ENCODE measurements at places on chromosomes 12 and 14.

- DNase-seq, result no peak
Measured at GRCh38 chr12:107139787-107140186, 46.4 kb upstream of the CRY1 start.

DNA sequence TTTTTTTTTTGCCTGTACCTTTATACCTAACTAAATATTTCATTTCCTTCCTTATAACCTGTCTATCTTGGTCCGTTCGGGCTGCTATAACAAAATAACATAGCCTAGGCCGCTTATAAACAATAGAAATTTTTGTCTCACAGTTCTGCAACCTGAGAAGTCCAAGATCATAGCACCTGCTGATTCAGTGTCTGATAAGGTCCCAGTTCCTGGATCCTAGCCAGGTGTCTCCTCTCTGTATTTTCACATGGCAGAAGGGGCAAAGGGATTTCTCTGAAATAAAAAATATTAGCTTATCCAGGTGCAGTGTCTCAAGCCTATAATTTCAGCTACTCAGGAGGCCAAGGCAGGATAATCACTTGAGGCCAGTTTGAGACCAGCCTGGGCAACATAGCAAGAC lies 1046.6 kb upstream of the USP15 start:
- DNase-seq, result no peak

DNA sequence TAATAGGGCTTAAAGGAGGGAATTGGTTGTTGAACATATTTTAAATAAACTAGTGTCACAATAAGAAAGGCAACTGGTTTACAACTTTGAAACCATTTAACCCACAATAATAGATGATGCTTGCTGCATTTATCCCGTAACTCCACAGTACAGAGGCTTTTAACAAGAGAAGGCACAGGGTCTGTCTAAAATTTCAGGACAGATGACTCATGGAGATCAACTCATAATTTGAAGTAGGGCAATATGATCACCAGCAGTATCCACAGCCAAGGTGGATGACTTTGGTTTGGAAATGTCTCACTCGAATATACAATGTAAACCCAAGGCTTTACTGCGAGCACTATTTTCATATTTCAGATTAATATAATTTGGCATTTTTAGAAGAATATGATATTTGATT lies 340.2 kb downstream of the LRIG3 start:
- DNase-seq, result no peak

DNA sequence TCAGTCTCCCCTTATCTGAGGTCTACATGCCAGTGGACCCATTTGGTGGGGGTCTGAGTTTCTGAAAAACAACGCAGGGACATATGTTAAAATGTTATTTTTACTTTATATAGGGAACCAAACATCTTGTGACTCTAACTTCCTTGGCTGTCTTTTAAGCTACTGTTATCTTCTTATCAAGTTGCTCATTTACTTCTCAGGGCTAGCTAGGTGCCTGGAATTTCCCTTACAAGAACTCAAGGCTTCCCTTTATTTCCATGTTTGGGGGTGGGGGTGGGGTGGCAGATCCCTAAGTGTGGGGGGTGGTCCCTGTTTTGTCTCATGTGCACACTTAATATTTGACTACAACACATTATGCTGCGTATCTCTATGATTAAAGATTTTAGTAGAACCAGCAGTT lies 31.6 kb downstream of the PPP1R36 start:
- no peak for DNase-seq

DNA sequence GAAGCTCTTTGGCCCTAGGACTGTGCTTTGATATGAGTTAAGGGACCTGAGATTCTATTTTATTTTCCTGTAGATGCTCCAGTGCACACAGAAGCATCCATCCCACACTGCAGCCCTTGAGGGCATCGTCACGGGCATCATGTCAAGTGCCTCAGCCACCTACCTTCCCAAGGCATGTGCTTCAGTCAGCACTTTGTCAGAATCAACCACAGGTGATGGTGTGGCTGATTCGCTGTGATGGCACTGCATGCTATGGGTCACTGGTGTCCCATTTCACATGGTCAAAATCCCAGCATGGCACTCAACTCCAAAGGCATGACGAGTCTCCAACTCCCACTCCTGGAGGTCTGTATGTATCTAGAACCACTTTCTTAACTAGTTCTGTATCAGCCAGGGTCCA lies 100.8 kb downstream of the AACS start:
- no peak for DNase-seq

- no peak for DNase-seq
Measured at GRCh38 chr14:79702197-79702596, 509.1 kb downstream of the DIO2 start.

DNA sequence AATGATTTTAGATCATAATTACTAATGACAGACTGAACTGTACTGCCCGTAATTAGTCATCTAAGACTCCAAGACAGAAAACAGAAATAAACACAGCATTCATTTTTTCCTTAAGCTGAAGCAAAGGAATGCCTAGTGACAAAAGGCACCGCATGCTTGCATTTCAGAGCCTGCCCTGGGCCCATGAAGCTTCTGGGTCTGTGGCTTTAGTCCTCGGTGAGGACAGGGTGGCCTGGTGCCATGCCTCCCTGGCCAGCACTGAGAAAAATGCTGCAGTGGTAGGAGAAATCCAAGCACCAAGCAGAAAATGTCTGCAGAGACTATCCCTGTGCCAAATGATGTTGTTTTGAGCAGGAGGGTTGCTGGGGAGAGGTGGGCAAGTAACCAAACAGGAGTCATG lies 171.6 kb downstream of the CALM1 start:
- DNase-seq, result no peak

- DNase-seq, result no peak
Measured at GRCh38 chr14:29687866-29688265, 239.8 kb downstream of the PRKD1 start.

- no peak for DNase-seq
Measured at GRCh38 chr12:27732281-27732680, 21.6 kb downstream of the MRPS35 start.

GRCh38 chr12:57465030-57465746 lies 5.6 kb downstream of the GLI1 start:
- no peak for DNase-seq

All from GM12878 (cell line).